Fibroblast of pulmonary artery (primary cell): ENCODE measurements at places on chromosomes 7 and 10.

GRCh38 chr7:159213253-159213652 is 68.6 kb upstream of the VIPR2 start:
- no peak for DNase-seq

- DNase-seq = no peak
Observed at GRCh38 chr7:123075838-123076467, 80.5 kb upstream of the TAS2R16 start.

DNA sequence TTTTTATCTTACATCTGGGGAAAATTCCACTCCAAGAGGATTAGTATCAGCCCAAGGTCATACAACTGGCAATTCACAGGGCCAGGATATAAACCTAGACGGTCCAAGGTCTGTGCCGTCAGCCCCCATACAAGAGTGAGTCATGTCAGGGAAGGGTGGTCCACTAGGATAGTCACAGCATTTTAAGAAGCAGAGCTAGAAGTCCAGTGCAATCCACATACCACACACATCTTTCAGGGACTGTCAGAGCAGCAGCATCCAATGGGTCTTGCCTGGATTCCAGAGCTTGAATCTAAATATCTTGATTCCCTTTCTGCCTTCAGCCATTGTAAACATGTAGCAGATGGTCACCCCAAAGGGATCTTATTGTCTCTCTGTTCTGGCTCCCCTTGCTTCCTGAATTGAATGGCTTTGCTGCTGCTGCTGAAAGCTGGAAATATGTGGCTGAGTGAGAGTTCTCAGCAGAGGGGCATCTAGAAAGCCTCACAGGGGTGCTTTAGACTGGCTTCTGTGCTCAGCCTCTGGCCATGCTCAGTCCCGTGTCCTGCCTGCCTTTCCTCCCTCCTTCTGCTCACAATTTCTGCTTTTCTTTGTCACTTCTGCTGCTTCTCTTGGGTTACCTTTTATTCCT is 9.9 kb upstream of the OR6V1 start:
- no peak for DNase-seq

DNA sequence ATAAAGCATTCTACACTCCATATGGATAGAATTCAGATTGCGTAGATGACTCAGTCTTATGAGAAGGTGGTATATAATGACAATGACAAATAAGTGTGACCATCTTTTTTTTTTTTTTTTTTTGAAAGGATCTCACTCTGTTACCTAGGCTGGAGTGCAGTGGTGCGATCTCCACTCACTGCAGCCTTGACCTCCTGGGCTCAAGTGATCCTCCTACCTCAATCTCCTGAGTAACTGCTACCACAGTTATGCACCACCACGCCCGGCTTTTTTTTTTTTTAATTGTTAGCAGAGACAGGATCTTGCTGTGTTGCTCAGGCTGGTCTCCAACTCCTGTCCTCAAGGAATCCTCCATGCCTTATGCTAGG is 43.2 kb upstream of the NRP1 start:
- peak; percentile 34 for DNase-seq

DNA sequence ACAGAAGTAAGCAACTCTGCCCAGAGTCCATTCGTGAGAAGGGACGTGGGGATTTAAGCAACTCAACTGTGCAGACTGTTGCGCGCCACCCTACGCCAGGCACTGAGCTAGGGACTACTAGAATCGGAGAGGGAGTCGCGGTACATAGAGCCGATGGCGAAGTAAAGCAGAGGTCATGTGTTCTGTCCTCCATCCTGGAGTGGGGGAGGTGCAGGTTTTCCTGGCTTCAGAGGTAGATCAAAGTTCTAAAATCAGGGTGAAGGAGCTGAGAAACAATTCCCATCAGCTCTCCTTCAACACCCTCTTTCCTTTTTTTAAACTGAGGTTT is 23.2 kb downstream of the SLC35G1 start:
- no peak for DNase-seq

DNA sequence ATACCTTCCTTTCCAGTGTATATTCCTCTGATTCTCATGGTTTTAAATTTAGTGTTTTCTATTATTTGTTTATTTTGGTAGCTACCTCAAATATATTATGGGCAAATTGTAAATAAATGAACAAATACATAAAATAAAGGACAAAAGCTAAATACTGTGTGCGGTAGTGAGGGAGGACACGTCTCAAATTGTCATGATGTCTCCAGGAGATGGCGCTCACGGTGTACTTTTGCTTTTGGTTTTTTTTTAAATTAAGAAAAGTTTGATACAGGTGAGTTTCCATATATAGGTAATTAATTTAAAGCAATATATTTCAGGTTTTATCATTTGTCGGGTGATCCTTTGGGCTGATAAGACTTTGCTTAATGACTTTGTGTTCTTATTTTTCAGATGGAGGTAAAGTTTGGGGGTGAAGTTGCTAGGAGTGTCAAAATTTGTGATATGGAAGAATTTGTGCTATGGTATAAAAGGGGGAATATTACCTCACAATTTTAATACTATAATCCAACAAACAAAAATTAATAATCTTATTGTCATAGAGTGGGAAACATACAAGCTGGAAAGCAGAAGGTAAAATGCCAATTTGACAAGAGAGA is 68.4 kb upstream of the TMEM229A start:
- peak; percentile 54 for DNase-seq

DNA sequence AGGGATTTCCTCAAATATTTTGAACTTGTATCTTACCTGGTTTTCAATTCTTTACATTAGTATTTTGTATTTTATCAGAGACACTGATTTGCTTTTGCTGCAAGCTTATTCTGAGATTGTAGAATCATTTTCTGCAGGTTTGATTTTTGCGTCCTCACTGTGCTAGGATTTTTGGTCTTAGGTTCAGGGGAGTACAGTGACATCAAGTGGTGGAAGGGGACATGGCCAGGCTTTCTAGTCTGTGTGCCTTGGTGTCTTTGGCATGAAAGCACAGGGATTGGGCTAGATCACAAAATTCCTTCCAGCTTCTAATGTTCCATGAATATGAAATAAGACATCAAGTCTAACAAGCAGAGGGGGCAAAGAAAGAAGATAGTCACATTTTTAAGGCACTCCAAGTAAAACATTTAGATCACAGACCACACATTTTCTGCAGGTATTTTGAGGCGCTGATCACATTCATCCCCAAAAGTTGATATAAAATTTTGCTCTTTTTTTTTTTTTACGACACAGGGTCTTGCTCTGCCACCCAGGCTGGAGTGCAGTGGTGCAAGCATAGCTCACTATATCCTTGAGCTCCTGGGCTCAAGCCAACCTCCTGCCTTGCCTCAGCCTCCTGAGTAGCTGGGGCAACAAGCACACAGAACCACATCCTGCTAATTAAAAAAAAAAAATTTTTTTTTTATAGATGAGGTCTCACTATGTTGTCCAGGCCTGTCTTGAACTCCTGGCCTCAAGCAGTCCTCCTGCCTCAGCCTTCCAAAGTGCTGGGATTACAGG is 124.4 kb downstream of the PON1 start:
- DNase-seq = peak; percentile 79

GRCh38 chr7:39394105-39394680 is 172.0 kb upstream of the YAE1 start:
- DNase-seq = no peak

DNA sequence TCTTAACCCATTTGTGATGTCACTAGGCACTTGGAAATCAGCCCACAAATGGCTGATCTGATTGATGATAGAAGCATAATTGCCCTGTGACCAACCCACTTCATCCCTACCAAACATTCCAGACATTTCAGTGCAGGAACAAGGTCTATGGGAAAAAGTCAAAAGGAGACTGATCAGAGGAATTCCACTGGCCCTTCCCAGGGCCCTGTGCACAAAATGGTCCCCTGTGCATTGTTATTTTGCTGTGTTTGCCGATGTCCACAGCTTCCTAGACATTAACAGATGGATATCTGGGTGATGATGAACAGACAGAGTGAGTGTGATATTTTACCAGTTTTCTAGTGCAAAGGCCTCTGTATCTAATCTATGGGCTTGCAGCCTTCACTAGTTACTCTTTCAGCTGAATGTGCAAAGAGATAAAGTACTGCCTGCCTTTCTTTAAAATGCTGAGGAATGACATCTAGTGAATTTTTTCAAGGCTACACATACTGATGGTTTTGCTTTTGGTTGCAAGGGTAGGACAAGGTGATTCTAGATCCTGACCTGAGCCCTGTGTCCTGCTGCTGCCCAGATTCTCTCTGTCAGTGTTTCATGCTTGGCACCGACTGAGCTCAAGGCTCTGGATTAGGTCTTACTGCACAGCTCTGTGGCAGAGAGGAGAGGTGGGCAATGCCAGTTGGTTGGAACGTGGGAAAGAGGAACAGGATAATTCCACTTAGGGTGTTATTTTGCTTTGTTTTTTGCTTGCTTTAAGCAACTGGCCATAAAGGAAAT is 55.4 kb downstream of the CALD1 start:
- DNase-seq = peak; percentile 82

GRCh38 chr10:113433711-113434110 is 119.1 kb upstream of the HABP2 start:
- DNase-seq = no peak

DNA sequence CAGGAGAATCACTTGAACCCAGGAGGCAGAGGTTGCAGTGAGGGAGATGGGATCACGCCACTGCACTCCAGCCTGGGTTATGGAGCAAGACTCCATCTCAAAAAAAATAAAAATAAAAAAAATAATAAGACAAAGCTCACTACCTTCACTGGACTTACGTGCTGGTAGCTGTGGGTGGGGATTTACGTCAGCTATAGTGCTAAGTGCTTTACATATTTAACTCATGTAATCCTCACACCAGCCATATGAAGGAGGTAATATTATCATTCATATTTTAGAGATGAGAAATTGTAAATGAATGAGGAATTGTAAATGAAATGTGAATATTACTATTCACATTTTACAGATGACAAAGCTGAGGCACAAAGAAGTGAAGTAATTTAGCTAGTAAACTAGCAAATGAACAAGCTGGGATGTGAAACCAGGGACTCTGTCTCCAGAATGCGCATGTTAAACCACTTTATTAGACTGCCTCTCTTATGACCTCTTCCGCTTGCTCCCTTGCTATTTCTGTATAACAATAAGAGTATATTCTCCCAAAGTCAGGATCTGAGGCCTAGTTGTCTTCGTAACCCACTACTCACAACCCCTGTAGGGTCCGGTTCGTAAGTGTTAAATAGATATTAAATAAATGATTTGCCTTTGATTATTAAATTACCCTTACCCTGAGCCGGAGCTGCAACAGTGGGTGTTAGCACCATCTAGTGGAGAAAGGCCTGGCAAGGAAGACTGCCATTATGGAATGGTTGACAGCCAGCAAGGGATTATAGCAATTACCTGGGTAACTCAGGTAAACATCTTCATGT is 70.2 kb downstream of the HTR7 start:
- DNase-seq = peak; percentile 62

DNA sequence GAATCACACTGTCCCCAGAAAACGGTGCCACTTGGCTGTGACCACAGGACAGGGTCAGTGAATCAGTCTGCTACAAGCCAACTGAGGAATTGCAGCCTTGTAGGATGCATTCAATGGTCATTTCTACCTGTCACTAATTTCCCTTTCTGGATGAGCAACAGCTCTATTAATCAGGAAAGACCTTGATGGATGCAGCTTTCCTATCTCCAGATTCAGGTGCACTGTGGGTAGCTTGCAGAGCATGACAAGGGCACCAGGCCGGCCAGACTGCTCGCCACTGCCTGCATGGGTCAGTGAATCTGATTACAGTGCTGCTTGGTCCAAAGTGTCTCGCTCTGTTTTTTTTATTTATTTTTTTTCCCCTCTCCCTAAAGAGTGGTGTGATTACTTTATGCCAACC is 506.8 kb upstream of the AUTS2 start:
- DNase-seq = no peak

DNA sequence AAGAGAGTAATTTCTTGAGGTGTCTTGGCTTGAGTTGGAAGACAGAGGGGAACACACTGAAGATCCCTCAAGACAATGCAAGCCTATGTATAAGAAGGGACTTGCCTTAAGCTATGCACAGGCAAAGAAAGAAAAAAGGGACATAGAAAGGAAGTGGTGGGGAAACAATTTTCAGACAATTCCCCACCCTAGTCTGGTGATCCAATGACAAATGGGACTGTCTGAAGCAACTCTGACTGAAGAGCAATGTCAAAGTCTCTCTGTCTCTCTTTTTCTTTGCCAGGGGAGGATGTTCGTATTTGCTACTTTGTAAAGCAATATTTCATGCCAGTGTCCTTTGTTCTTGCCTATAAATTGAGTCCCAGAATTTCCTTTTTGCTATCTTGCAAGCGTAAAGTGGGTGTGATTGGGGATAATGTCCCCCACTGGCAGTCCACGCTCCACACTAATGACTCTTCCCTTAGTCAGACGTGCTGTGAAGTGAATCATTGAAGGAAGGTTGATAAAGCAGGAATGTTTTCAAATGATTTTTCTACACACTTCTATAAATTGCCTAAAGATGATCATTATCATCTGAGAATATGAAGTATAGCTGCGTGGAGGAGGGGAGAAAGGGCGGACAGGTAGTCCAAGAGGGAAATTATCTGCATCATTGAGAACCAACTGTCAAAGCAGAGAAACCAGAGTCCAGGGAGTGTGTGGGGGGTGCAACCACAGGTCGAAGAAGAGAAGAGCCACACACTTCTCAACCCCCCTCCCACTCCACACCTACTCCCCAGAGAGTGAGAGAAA is 243.8 kb upstream of the ETV1 start:
- DNase-seq = peak; percentile 17

DNA sequence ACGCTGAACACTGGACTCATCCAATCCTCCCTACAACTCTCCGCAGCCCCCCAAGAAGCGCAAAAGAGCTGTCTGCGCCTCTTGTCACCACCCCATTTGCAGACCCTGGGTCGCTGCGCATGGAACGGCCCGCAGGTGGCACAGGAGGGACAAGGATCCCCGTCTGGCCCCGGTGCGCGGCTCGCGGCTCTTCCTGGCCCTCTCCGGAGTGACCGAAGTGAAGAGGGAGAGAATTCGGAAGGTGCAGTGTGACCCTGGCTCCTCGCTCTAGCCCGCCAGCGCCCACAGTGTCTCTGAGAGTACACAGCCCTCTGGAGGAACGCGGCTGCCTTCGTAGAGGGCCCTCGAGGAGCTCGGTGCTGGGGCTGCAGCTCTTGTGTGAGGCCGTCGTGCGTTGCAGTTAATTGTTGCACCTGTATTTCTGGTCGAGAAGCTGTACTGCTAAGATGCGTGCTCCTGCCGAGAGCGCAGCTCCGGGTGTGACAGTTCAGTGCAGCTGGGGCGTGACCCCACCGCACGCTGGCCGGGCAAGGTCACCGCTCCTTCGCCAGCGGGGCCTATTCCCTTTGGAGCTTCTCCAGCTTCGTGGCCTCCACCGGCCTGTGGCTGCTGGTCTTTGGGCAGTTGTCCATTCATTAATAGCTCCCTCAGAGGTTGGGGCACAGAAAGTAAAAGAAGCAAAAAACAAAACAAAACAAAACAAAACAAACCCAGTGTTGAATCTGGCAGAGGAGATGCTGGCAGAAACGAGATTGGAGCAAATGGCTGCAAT is 119.0 kb downstream of the SEC23IP start:
- no peak for DNase-seq

- no peak for DNase-seq
Observed at GRCh38 chr10:36114141-36114540, 472.0 kb upstream of the FZD8 start.
